ENCODE measurements at places on chromosomes 2 and 18.

DNA sequence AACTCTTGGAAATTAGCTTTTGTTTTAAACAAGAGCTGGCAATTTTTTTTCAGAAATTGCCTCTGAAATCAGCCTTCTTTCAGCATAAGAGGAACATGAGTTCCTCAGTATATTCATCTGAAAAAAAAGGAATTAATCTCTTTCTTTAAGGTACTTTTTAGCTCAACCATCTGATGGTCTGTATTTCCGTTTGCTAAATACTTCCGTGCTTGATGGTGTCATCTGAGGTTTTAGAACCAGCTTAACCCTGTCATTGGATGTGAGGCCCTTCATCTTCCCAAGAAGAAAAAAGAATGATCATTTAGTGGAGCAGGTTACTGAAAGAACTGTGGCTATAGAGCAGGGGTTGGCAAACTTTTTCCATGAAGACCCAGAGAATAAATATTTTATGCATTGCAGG is 175.0 kb downstream of the TRABD2A start:
- DNase-seq = no peak

DNA sequence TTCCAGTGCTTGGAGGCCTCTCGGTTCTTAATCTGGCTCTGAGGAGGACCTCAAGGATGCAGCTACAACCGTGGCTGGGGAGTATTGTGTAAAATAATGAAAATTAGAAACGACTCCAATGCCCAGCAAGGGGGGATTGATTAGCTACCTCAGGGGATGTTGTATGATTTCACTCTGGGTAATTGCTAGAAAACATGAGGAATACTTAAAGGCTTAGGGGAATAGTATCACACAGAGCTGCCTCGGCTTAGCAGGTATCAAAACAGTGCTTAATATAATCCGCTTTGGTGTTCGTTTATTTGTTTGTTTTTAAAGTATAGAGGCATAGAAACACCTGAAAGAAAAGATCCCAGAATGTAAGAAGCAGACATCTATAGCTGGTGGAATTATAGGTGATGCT is 102.5 kb downstream of the INHBB start:
- no peak for DNase-seq

DNA sequence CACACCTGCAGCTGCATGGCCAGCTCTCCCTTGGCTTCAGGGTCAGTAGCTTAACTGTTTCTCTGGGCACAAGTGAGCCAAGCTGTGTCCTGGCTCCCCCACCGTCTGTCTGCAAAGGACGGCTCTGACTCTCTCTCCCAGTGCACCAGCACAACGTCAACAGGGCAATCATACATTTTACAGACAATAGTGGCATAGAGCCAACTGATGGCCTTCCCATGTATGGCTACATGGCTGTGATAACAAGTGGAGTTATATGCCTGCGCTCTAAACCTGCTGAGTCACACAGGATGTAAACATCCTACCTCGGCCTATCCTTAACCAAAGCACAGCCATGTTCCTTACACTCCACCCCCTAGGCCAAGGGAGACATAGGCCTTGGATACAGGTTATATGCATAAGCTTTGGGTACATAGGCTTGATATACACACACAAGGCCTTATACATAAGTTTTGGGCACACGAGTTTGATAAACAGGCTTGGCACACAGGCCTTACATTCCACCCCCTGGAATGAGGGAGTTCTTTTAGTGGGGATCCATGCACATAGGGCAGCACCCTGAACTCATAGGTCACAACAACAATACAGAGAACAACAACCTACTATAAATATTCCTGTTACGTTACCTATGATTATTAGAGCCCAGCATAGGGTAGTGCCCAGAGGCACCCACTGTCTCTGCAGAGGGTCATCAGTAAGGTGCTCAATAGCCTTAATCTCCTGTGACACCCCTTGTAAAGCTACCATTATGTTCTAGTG is 17.7 kb downstream of the PHOSPHO2 start:
- no peak for DNase-seq

GRCh38 chr2:65292461-65293011 is 64.9 kb downstream of the ACTR2 start:
- DNase-seq = no peak

- no peak for DNase-seq
These were observed 110.9 kb downstream of the BCL2 start for GRCh38 chr18:63208676-63209075.

DNA sequence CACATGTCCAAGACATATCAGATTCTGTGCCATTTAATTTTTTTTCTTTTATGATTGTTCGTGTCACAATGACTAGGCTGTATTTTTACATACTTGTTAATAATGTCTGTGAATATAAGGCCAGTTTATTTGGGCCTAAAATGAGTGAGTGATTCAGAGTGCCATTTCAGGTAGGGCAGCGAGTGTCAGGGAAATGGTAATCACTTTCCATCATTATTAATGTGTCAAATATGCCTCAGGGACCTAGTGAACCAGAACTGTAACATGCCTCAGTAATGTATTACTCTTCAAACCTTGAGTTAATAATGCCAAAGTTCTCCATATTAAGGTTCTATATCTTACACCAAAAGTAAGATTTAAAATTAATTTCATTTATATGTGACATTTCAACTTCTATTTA is 8.6 kb downstream of the FAM171B start:
- DNase-seq = no peak

Data from NCI-H2081 treated with DMSO at 0.1 percent for 48 hours (cell line).